ENCODE measurements at places on chromosomes 3 and 15.

GRCh38 chr3:137767538-137768360 is 3.6 kb downstream of the SOX14 start:
- no peak for DNase-seq

DNA sequence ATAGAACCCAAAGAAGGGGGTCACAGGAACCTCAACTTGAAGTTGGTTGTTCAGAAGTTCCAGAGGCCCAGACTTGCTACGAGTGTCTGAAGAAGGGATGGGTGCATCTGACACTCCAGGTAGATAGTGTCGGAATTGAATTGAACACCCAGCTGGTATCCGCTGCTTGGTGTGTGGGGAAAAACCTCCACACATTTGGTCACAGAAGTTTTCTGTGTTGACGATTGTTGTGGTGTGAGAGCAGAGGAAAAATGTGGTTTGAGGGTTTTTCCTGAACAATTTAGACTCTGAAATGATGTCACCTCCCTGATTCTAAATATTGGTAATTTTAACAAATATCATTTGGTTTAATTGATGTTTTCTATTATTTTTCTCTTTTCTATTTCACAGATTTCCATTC is 218.8 kb upstream of the CTNNB1 start:
- DNase-seq: no peak

- DNase-seq: no peak
Measured at GRCh38 chr15:25605151-25605550, 166.3 kb upstream of the UBE3A start.

- no peak for DNase-seq
Measured at GRCh38 chr15:101428758-101429157, 60.7 kb downstream of the PCSK6 start.

DNA sequence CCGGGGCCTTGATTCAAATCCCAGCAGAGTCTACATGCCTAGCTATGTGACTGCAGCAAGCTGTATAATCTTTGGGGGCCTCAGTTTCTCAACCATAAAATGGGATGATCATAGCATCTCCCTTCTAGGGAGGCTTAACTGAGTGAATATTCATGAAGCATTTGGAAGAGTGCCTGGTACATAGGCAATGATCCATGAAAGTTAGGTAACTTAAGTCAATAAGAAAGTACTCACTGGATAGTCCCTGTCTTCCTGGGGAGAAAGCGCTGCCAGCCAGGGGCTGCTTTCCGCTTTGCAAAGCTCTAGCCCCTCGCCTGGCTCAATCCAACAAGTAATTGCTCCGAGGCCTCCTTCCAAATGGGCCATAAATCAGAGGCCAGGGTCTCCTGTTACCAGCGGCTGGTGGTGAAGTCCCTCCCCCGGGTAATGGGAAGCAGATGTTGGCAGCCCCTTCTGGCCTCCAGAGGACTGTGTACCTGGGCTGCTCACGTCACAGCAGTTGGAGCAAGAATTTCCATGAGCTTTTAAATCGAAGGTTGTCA is 521.9 kb upstream of the PROK2 start:
- DNase-seq: no peak

- no peak for DNase-seq
Measured at GRCh38 chr15:25931851-25932250, 68.7 kb upstream of the ATP10A start.

GRCh38 chr15:38994310-38994709 is 429.7 kb upstream of the RASGRP1 start:
- DNase-seq: no peak

GRCh38 chr3:149352556-149352955 is 19.1 kb upstream of the TM4SF18 start:
- DNase-seq: peak; percentile 4

DNA sequence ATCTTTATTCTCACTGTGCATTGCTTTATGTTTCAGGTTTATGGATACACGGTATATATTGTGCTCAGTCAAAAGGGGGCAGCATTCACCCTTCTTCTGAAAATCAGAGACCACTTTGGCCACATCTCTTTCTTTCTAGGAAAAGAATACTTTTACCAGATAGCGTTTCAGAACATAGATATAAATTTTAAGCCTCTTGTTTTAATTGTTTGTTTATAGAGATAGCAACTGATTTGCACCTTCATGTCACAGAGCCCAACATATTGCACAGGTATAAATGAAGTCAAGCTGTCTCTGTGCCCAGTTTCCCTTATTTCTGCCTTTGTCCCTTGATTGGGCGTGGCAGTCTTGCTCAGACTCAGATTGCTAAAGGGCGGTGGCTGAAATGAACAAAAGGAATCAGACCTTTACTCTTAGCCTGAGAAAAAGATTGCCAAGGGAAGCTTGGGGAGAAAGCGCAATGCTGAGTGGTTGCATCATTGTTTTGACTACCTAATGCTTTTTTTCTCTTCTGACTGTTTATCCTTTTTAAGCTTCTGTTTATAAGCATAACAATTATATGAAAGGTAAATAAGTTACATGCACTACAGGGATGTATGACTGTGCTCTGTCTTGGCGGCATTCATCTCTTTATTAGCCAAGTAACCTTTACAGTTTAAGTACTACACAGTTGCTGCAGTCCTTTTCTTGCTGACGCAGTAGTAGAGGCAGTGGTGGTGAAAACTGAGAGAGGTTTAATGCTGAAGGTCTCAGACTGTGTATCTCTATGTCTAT is 70.8 kb upstream of the ZBTB20 start:
- no peak for DNase-seq

- no peak for DNase-seq
Measured at GRCh38 chr3:117322866-117323265, 613.3 kb downstream of the TUSC7 start.

DNA sequence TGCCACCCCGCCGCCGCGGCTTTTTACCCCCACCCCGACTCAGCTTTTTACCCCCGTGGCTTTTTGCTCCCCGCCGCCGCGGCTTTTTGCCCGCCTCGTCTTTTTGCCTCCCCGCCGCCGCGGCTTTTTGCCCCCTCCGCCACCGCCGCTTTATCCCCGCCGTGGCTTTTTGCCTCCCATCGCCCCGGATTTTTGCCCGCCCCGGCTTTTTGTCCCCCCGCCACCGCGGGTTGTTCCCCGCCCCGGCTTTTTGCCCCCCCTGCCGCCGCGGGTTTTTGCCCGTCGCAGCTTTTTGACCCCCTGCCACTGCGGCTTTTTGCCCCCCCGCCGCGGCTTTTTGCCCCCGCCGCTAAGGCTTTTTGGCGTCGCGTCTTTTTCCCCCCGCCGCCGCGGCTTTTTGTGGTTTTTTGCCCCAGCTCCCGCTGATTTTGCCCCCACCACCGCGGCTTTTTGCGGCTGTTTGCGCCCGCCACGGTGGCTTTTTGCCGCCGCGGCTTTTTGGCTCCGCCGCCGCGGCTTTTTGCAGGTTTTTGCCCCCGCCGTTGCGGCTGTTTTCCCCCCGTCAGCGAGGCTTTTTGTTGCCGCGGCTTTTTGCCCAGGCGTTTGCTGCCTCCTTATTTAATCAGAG is 597.2 kb downstream of the GOLGA6L6 start:
- no peak for DNase-seq

- no peak for DNase-seq
Measured at GRCh38 chr15:56916825-56917477, 1.5 kb upstream of the TCF12 start.

- DNase-seq: no peak
Measured at GRCh38 chr15:69603369-69604071, 150.9 kb downstream of the RPLP1 start.

GRCh38 chr3:129688271-129688895 is 81.9 kb upstream of the PLXND1 start:
- DNase-seq: no peak

GRCh38 chr15:57592836-57593420 is 1.2 kb downstream of the MYZAP start:
- no peak for DNase-seq

DNA sequence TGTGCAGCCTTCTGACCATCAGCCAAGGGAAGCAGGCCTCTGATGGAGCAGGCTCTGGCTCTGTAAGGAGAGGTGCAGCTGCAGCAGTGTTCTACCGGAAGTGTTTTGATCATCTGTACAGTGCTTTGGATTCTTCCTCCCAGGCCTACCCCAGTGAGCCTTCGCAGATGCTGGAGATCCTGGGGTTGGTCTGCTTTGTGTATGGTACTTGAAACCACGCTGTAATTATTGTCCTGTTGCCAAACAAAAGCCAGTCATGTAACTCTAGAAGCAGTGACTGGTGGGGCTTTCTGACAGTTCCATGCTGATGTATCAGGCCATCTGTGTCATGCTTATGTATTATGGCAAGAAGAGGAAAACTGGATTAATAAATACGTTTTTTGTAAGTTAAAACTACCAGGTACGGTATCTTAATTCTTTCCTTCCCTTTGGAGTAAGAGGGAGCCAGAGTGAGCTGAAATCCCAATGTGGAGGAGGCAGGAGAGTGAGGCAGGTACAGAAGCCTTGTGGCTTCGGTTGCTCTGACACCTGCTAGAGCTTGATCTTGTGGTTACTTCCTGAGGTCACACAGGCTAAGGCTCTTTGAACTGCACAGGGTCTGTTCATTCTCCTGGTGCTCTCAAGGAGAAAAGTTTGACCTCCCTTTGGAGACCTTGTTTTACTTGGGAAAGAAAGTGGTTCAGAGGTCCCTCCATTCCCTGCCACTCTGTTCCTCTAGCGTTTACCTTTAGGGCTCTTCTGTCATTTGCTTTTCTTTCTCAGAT is 3.7 kb downstream of the TMEM42 start:
- DNase-seq: no peak

DNA sequence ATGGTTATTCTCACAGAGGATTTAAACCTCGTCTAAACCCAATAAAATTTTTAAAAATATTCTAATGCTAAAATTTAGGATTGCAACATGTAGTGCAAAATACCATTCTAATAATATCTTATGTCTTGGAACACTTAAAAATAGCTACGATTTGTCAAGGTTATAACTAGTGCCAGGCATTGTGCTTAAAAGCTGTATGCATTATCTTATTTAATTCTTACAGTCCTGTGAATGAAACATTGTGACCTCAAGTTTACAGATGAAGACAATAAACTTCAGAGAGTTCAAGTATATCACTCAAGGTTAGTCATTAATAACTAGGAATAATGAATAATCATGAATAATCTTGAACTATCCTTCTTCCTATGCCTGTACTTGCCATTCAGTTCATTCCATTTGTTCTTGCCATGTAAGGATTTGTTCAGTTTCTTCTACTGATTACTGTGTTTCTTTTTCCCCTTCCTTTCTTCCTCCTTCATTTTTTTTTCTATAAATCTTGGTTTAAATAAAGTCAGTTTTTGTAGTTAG is 897.6 kb upstream of the NR2F2 start:
- DNase-seq: no peak

- no peak for DNase-seq
Measured at GRCh38 chr15:43134157-43134635, 810 bp downstream of the TMEM62 start.

DNA sequence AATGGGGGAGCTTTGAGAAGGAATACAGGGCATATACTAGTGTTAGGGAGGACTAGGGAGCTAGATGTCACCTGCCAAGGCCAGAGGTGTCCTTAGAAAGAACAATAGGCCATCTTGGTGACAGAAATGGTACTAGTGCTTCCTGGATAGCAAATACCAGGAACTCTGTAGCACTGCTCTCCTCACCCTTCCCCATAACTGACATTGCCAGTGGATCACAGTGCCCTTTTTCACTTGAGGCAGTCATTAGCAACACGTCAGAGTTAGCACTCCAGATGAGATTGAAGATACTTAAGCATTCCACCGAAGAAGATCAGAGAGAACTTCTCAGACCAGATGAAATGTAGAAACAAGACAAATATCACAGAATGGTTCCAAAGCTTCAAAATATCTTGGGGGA is 103.1 kb upstream of the PDZRN3 start:
- DNase-seq: no peak

DNA sequence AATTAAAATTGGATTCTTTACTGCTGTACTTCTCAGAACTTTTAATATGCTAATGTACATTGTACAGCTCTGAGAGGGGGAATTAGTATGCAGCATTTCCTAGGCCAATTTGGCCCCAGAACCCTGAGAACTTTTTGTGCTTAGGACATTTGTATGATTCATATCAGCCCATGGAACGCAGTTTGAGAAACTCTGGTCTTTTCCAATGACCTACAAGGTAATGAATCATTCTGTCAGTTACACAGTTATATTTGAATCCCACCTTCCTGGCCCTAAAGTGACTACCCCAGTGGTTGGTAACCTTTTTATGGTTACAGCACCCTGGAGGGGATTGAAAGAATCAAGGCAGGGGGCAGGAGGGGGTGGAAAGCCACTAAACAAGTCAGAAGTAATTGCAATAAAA is 25.6 kb upstream of the KBTBD12 start:
- DNase-seq: no peak

DNA sequence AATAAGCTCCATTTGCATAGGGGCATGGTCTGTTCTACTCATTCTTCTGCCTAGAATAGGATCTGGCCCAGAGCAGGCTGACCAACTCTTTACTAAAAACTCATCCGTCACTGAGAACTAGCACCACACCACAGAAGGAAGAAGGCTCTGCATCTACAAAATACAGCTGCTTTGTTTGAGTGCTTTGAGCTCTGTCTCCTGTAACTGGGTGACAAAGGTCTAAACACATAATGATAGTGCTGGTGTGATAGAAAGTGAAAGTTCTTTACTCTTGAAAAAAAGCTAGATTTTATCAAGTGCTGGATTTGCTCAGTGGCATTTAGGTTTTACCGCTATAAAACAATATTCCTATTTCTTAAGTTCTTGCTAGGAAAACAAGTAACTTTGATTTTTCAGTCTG is 140.7 kb downstream of the FHIT start:
- no peak for DNase-seq

DNA sequence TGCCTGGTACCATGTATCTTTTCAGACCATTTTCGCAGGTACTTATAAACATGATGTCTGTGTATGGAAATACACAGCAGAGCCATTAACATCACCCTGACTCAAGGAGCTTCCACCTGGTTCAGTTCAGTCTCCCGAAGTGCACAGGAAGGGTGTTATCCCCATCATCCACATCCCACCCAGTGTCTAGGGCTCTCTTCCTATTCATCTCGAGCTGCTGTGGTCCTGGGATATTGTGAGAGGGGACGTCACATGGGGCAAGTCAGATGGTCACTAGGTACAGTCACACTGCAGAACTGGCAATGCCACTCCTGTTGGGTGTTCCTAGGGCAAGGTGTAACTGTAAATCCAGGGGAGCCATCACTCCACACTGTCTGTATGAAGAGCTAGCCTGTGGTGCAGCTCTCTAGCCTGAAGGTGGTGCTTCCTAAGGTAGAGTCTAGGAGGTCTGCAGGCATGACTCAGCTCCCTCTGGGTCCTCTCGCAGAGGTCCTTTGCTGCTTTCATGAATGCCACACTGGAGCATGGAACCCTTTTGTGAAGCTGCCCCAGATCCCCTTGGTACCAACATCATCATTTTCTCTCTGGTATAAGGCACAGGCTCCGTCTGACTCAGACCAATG is 13.9 kb downstream of the ISLR2 start:
- no peak for DNase-seq

DNA sequence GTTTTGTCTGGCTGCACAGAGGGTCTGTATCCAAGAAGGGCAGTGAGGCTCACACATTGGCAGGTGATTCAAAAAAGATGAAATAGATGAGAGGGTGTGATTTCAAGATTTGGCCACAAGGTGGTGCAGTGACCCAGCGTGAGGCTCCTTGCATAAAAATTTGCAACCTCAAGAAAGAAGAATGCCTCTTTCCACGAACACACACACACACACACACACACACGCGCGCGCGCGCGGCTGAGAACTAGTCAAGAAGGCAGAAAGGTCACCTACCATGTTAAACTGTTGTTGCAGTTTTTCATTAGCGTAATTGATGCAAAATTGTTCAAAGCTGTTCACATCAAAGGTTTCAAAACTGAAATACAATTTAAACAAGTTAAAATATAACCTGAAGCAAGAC is 39.2 kb downstream of the MYO5C start:
- DNase-seq: peak; percentile 49

- no peak for DNase-seq
Measured at GRCh38 chr3:170956647-170957046, 48.2 kb upstream of the EIF5A2 start.
